ENCODE measurements at places on chromosomes 5 and 9. TPM values are rescaled to one million over a fixed set of nuclear protein-coding genes. Genes with fewer than 3 reads are reported as not detected.
A peak's percentile ranks its signal among the peaks of the same experiment; 100 is the strongest.

GRCh38 chr5:132684491-132684890, 10.7 kb downstream of the IL4 start:
- DNase-seq, result no peak

GRCh38 chr9:4433379-4433778, 56.9 kb upstream of the SLC1A1 start:
- DNase-seq, result no peak

- peak; percentile 53 for DNase-seq
Observed at GRCh38 chr9:81787747-81788632, 98.6 kb upstream of the TLE1 start.

Gene IFNA13
- not detected for total RNA-seq

DNA sequence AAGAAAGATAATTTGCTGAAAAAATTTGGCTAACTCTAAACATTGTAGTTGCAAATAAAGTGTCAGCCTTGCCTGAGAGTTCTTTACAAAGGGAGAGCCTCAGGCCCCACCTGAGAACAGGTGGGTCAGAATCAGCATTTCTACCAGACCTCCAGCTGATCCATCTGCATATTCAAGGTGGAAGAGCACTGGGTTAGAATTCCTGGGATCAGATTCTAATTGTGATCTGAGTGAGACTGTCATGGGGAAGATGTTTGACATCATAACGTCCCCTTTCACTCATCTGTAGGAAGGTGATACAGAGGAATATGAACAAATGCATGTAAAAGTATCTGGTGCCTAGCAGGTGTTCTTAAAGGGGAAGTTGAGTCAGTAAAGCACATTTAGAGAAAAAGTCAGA, 54.6 kb downstream of the FBXL7 start:
- no peak for DNase-seq

Gene SLC25A48
- total RNA-seq, result 4.1 TPM

Gene CDKN2B-AS1
- total RNA-seq, result 73.7 TPM
